ENCODE measurements at places on chromosomes 5 and 9. TPM values are rescaled to one million over a fixed set of nuclear protein-coding genes. Genes with fewer than 3 reads are reported as not detected.
A peak's percentile ranks its signal among the peaks of the same experiment; 100 is the strongest.

The GRXCR2 gene
- not detected for total RNA-seq

The OR1L6 gene
- total RNA-seq: not detected

The PCDHGA6 gene
- 8.5 TPM for total RNA-seq

The PCDHGA9 gene
- total RNA-seq: 13.8 TPM

The CD14 gene
- total RNA-seq: 86.0 TPM

The GRIA1 gene
- 2.2 TPM for total RNA-seq

The JAKMIP2 gene
- 3.8 TPM for total RNA-seq

DNA sequence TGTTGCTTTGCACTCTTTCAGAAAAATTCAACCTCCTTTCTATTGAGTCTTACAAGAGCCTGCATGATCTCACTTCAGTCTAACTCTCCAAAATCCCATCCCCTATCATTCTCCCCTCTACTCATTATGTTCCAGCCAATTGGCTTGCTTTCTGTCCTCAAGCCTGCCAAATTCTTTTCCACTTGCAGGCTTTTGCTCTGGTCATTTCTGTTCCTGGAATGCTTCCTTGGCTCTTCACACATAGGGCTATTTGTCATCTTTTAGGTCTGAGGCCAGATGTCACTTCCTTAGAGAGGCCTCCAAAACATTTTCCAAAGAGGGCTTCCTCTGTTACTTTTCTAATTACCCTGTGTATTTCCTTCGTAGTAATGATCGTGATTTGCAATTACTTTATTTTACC, 11.8 kb upstream of the CHD1 start:
- peak; percentile 81 for DNase-seq

- DNase-seq: peak; percentile 78
These were observed 549.7 kb downstream of the CSNK1G3 start for GRCh38 chr5:124061663-124062062.

DNA sequence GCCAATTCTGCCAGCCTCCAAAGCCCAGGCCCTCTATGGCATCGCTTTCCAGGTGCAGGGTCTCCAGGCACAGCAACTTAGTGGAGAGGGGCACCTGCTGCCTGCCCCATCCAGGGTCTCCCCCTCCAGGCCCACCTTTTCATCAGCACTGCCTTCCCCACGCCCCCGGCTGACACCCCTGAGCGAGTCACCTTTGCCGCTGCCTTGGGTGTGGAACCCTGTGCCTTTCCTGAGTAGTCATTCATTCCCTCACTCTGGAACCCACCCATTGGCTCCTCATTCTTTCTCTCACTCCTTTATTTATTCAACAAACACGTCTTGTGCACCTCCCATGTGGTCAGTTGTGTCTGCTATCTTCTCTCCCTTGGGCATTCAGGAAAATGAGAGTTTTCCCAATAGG, 14.5 kb upstream of the RPL26L1 start:
- no peak for DNase-seq

DNA sequence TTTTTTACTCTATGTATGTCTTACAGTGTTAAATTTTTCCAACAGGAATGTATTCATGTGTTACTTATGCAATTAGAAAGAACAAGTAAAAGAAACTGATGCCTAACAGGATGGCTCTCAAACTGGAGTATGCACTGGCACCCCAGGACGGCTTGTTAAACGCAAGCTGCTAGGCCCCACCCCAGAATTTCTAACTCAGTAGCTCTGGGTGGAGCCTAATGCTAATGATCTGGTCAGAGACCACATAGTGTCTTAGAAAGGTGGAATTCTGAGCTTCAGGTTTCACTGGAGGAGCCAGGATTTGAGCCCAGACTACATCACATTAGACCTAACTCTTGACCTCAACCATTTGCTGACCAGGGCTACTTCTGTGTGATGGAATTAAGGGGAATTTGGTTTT, 34.4 kb downstream of the SHC3 start:
- DNase-seq: no peak

- DNase-seq: peak; percentile 79
These were observed at the start of gene NME5 for GRCh38 chr5:138138949-138139780. TSS of gene NME5 (minus strand) at chr5:138139428. CDS start at chr5:138138780, 648 bp downstream.

- no peak for DNase-seq
These were observed 484.6 kb downstream of the ZNF608 start for GRCh38 chr5:124261848-124262247.
